SW480 (cell line): ENCODE measurements at places on chromosomes 1 and 21.
A peak's percentile ranks its signal among the peaks of the same experiment; 100 is the strongest.

DNA sequence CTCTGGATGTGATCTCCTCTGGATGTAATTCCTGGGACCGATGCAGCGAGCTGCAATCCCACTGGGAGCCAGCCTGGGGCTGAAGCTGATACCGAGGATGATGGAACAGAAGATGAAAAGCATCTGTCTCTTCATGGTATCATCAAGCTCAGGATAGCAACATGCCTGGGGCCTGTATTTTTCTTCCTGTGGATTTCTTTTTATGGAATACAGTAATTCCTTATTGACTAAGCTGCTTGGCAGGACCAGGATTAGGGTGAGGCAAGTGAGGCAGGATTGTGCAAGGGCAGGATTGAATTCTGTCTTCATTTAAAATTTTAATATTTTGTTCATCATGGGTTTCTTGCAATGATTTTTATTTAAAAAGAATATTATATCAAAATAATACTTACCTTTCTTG is 86.6 kb downstream of the SLC25A24 start:
- no peak for DNase-seq

DNA sequence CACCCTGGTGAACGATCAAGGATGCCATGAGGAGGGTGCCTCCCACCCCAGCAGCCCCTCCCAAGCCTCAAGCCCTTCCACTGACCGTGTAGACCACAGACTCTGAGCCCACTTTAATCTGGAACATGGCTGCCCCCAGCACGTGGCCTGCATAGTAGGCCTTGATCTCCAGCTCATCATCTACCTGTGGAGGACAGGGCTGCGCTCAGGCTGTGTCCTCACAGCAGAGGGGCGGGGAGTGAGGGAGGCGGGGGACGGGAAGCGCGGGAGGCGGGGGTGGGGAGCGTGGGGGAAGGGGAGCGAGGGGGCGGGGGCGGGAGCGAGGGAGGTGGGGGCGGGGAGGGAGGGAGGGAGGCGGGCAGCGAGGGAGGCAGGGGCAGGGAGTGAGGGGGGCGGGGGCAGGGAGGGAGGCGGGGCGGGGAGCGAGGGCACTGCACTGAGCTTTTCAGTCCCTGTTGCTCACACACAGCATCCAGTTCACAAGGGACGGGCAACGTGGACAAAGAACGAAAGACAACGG is 7.1 kb downstream of the PUSL1 start:
- no peak for DNase-seq

DNA sequence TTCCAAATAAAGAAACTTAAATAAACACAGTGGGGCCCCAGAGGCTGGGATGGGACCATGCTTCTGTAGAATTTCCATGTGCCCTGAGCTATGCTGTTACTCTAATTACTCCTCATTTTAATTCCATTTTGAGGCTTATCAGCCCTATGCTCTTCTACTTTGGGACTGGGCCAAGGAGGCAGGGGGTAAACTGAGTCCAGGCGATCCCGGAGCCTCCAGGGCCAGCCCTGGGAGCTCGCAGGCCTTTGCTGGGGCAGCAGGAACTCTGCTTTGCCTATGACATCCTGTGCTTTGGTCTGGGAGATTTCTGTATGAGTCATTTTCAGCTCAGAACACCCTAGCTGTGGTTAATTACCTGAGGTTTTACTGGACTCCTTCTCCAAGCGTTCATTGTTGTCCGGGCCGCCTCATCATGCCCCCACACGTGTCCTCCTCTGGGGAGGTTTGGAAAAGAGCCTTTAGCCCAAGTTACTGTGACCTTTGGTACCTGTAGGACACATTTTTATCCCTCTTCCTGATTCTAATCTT is 95.7 kb downstream of the RHOU start:
- peak; percentile 93 for DNase-seq

- DNase-seq: no peak
These were observed 18.8 kb upstream of the EPS8L3 start for GRCh38 chr1:109782514-109782913.

- DNase-seq: no peak
These were observed 22.3 kb upstream of the TMEM222 start for GRCh38 chr1:27299385-27300271.

DNA sequence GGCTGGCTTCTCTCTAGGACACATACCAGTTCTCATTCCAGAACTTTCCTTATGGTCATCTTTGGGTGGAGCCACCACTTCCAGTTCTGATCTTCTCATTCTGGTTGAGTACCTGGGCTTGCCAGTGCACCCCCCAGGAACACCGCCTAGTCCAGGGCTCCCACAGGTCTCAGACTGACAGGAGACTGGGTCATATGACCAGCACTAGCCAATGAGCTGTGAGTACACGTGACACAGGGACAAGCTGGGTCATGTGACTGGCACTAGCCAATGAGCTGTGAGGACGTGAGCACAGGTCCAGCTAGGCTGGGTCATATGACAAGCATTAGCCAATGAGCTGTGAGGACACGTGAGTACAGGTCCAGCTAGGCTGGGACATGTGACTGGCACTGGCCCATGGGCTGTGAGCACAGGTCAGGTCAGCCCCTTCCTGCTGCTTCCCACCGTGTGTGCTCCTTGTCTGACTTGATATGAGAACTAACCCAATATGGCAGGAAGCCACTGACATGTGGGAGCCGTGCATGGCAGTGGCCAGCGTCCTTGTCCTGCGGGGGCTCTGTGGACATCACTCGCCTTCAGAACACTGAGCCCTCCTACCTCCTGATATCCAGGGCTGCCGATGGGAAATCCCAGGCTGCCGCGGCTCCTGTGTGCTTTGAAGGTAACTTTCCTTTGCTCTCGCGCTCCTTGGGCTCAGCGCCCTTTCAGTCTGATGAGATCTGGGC is 22.7 kb downstream of the KRTAP10-1 start:
- peak; percentile 91 for DNase-seq

- DNase-seq: no peak
These were observed 343.6 kb downstream of the NPHP4 start for GRCh38 chr1:5648410-5649165.
